Activated CD8-positive, alpha-beta T cell treated with anti-CD3 and anti-CD28 coated beads for 36 hours (primary cell): ENCODE measurements at places on chromosomes 7 and 10. TPM values are rescaled to one million over a fixed set of nuclear protein-coding genes. Genes with fewer than 3 reads are reported as not detected.

Gene IFRD1
- total RNA-seq, result 54.1 TPM

DNA sequence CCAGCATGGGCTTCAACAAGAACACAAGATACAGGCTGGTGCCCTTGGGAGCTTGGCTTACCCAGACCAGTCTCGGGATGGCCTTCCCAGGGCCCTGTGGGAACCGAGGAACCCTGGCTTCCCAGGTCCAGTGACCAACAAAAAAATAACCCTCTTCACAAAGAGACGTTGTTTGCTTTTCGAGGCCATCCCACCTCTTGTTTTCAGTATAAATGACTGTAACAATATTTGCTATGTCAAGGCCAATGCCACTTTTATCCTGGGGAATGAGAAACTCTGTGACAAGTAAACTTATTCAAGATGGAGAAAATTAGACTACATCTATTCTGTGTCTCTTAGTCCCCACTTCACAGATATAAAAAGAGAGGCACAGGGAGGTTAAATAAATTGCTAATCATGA is 138.8 kb downstream of the PRPF18 start:
- DNase-seq, result no peak

DNA sequence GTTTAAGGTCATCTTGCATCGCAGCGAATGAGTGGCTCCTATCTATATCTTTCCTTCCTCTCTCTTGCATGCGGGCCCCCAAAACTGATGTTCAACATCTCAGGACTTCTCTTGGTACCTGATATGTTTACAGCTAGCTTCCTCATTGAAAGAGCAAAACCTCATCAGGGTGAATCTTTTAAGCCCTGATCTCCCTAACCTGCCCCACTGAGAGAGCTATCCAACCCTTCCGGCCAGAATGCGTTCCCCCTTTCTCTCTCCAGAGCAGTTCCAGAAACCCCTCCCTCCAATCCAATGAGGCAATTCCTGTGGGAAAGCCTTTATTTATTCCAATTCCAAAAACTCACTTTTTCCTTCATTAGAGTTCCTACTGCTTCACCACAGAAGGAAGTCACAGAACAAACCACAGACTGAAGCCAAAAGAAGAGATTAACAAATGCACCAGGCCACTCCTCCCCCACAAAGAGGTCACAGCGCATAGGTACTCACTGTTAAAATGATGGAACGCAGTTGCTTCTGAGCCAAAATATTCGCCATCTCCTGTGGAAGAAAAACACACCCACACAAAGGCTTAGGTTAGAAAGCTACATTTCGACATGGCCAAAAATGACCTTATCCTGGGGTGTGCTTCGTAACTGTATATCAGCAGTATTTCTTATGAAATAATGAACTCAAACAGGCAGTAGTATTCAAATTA is 232.4 kb downstream of the ELMO1 start:
- no peak for DNase-seq

GRCh38 chr7:68706291-68706690 is 892.0 kb upstream of the AUTS2 start:
- DNase-seq, result no peak

Gene CHAT
- total RNA-seq, result not detected

- DNase-seq, result no peak
These were observed 1127.3 kb upstream of the AUTS2 start for GRCh38 chr7:68470836-68471435.

GRCh38 chr7:107810626-107811025 is 7.6 kb upstream of the SLC26A3 start:
- no peak for DNase-seq

GRCh38 chr7:130367088-130367755 is 13.1 kb upstream of the CPA1 start:
- peak; percentile 42 for DNase-seq

DNA sequence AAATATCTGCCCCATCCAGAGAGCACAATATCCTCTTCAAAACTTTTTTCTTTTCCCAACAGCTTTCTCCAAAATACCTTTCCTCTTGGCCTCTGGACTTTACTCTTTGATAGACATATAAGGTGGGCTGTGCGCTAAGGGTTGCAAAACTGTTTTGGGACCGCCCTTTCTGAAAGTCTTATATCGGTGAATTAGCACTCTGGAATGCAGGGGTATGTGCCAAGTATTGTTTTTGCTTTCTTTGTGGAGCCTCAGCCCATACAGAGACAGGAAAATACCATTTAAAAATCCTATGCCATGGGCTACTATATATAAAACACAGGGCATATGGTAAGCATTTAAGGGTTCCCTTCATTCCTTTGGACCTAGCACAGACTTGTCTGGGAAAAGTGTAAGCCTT is 37.7 kb downstream of the PPP1R17 start:
- no peak for DNase-seq

- DNase-seq, result no peak
These were observed 14.4 kb upstream of the YWHAG start for GRCh38 chr7:76372984-76373833.

GRCh38 chr7:836429-836828 is 4.2 kb downstream of the SUN1 start:
- no peak for DNase-seq

Gene SFTPA1
- not detected for total RNA-seq

Gene ACBD7
- 2.0 TPM for total RNA-seq

DNA sequence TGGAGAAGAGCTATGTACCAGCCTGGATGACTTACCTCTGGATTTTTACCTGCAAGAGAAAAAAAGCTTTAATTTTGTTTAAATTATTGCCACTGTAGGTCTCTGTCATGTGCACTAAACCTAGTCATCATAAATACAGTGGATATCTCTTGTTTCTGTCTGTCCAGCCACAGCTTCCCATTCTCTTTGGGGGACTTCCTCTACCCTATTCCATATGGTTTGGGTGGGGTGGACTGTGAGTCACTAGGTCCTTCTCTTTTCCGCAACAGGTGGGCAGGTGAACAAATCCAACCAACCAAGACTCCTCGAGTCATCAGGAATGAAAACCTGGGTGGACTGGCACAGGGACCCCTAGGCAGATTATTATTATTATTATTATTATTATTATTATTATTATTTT is 87.3 kb upstream of the CYTH3 start:
- no peak for DNase-seq

Gene EGFR
- total RNA-seq, result not detected

DNA sequence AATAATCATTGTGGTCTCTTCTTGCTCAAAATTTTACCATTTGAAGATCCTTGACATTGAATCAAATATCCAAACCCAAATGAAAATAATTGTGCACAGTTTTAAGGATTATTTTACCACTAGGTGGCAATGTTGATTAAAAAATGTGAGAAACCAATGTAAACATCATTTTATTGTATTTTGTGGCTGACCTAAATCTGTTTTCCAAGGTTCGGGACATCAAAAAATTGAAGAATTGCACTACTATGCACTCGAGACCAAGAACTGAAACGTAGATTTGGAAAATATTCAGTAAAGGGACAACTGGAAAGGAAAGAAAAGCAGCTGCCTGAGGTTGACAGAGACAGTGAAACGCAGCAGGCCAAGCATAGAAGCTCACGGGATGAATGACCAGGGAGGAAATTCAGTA is 259.3 kb downstream of the SNX13 start:
- no peak for DNase-seq

Gene TACC2
- total RNA-seq, result not detected

Gene MRC1
- not detected for total RNA-seq

Gene ACSM6
- not detected for total RNA-seq

Gene PLAC9
- total RNA-seq, result not detected

Gene ANKRD1
- total RNA-seq, result not detected

GRCh38 chr10:13767676-13768178 is 181.0 kb downstream of the PRPF18 start:
- DNase-seq, result no peak

- no peak for DNase-seq
These were observed 49.1 kb downstream of the GRB10 start for GRCh38 chr7:50733552-50733951.

Gene SFRP4
- not detected for total RNA-seq

Gene CLDN4
- 0.72 TPM for total RNA-seq

DNA sequence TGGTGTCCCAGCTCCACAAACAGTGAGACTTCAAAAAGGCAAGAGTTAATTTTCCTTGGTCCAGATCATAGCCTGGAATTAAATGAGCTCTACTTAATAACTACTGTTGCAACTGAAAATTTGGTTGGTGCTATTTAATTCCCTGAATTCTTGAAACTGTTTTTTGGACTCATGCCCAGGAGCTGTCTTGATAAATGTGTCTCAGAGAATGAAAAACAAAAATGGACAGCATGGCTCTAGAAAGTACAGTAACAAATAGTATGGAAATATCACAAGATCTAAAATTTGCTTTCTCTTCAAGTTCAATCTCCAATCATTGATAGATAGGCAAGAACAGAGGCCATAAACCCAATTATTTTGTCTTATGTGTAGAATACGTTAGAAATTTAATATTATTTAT is 42.5 kb downstream of the CCDC71L start:
- DNase-seq, result no peak

GRCh38 chr7:133654547-133654946 is 401.7 kb downstream of the EXOC4 start:
- DNase-seq, result no peak

DNA sequence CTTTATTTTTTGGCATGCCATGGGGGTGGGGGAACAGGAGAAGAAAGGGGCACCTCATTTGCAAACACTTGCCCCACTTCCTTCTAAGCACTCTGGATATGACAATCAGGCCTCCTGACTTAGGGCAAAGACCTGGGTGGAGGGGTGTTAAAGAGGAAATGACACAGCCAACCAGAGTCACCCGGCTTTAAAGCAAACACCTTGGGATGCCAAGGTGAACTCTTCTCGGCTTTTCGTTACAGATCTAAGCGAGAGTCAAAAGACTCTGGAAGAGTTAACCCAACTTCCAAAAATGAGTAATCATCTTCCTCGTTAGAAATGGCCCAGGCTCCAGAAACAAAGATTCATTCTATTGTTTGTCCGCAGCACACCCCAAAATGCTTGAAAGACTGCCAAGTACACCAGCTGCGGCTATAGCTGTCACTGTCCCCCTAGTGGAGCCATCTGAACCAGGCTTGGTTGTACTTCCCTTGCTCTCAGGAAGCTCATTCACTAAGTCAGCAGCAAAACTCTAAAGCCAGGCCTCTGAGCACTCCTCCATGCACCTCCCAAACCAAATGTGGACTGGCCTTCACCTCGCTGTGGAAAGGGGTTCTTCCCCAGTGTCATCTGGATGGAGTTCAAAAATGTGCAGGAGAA is 24.8 kb downstream of the FAM53B start:
- peak; percentile 85 for DNase-seq

DNA sequence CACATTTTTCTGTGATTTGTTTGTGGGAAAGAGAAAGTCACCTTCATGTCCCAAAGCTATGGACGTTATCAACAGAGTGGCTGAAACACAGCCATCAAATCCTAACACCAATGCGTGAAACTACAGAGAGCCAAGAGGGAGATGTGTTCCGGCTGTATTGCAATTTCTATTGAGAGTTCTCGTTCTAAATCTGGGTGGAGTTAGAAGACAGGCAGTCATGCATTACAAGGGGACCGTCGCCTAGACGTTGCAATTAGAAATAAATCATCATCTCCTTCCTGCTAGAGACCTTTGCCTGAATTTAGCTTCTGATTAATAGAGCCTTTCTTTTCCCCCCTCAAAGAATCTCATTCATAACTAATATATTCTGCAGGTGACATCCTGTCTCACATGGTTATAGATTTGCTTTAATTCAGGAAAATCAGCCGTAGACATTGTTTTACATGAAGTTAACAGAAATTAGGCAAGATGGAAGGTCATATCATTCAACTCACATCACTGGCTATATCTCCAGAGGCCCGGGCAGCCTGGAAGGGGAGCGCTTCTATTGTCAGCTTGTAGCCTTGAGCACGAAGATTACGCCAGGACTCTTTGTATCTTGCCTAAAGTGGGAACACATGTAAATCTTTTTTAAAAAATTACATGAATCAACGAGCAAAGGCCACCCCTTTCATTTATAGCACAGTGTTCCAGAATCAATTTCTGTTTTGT is 52.6 kb downstream of the HABP2 start:
- DNase-seq, result no peak

GRCh38 chr7:134362587-134363483 is 46.1 kb upstream of the SLC35B4 start:
- no peak for DNase-seq

Gene SPDYE6
- not detected for total RNA-seq

GRCh38 chr10:116098411-116099022 is 174.5 kb downstream of the GFRA1 start:
- DNase-seq, result no peak

DNA sequence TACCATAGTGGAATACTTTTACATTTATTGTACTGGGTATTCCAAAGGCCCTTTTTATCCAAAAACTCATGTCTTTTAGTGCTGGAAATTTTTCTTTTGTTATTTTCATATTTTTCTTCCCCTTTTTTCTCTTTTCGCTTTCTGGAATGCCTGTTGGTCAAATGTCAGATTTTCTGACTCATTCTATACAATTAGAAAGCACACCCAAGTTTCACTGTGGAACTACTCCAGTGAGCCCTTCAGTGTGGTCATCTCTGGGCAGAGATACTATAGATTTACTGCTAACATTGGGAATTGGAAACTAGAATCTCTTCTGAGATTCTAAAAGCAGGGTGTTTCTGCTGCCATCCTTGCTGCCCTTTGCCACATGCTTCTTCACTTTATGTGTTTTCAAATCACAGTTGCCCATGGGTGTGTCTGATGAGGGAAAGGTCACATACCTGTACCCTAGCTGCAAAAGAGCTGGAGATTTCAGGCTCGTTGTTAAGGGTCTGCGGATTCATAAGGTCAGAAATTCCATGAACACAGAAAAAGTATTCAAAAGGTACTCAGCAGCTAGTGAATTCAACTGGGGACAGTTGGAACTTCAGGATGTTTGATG is 5.6 kb upstream of the WASL start:
- DNase-seq, result no peak

GRCh38 chr10:61073391-61073790 is 129.4 kb upstream of the RHOBTB1 start:
- DNase-seq, result no peak

DNA sequence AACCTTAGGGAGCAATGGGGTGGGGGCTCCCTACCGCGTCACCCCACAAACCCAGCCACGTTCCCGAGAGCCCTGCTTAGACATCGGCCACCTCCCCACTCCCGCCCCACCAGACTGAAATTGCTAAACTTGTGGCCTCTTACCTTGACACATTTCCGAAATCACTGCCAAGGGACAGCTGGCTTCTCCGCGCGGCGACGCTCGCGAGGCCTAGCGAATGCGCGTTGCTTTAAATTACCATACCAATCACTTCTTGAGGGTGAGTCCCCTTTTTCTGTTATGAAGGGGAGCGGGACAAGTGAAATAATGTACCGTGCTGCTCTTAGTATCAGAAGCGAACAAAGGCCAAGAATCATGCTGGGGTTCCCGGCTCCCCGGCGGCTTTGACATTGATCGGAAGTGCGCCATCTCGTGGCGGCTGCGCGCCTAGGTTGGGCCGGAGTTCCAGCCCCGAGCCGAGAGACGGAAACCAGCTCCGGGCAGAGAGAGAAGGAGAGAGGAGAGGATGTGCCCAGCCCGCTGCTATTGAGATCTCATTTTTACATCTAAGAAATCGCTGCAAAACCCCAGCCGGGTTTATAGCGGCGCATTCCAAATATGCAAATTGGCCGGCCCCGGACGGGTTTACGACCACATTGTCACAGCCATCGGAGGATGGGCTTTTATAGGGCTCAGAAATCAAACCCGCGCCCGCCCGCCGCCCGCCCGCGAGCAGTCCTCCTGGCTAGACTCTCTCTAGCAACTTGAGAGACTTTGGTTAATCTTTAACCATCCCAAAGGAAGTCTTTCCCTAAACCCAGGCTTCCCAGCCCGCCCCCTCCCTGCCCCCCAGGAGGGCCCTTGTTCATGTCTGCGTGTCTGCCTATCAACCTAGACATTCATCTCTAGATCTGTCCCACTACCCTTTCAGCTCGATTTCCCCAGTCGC is 5.3 kb downstream of the HOXA11 start:
- DNase-seq, result peak; percentile 73
